ENCODE measurements at places on chromosomes 2 and 18. TPM values are rescaled to one million over a fixed set of nuclear protein-coding genes. Genes with fewer than 3 reads are reported as not detected.
A peak's percentile ranks its signal among the peaks of the same experiment; 100 is the strongest.

The CCNYL1 gene
- total RNA-seq, result 5.1 TPM

The SPATS2L gene
- 36.8 TPM for total RNA-seq

The ICOS gene
- 196 TPM for total RNA-seq

The SFT2D3 gene
- 4.7 TPM for total RNA-seq

The SERPINB10 gene
- 1.5 TPM for total RNA-seq

The HOXD13 gene
- not detected for total RNA-seq

The MDH1B gene
- total RNA-seq, result 0.56 TPM

The CD302 gene
- total RNA-seq, result 0.88 TPM

The MAP3K19 gene
- total RNA-seq, result not detected

The NEU4 gene
- 1.4 TPM for total RNA-seq

The AGAP1 gene
- total RNA-seq, result 2.9 TPM

The CIB4 gene
- not detected for total RNA-seq

The KCNG3 gene
- total RNA-seq, result 0.22 TPM

The FAM110C gene
- 2.0 TPM for total RNA-seq

The UCN gene
- 4.9 TPM for total RNA-seq

The CABLES1 gene
- total RNA-seq, result 5.5 TPM

The LBH gene
- 129 TPM for total RNA-seq

The TDRD15 gene
- not detected for total RNA-seq

The VAPA gene
- total RNA-seq, result 197 TPM

The CRYGC gene
- not detected for total RNA-seq

GRCh38 chr2:55957142-55957541, 33.6 kb upstream of the EFEMP1 start:
- H3K27me3 ChIP-seq, result peaks cover 8% of the 10 kb centered on the region
- H3K36me3 ChIP-seq, result no peaks in the 10 kb centered on the region
- no peaks in the 10 kb centered on the region for H3K4me1 ChIP-seq
- H3K27ac ChIP-seq, result no peak overlapping the region
- no peak for DNase-seq

- H3K27ac ChIP-seq, result no peak overlapping the region
- H3K36me3 ChIP-seq, result no peaks in the 10 kb centered on the region
- DNase-seq, result no peak
- H3K4me3 ChIP-seq, result no peak overlapping the region
- H3K4me1 ChIP-seq, result no peaks in the 10 kb centered on the region
Measured at GRCh38 chr2:205435970-205436369, 246.3 kb upstream of the NRP2 start.

- no peak for DNase-seq
- H3K36me3 ChIP-seq, result no peaks in the 10 kb centered on the region
- H3K4me1 ChIP-seq, result peaks cover 11% of the 10 kb centered on the region
Measured at GRCh38 chr2:217436386-217436785, 566.4 kb downstream of the TNS1 start.

DNA sequence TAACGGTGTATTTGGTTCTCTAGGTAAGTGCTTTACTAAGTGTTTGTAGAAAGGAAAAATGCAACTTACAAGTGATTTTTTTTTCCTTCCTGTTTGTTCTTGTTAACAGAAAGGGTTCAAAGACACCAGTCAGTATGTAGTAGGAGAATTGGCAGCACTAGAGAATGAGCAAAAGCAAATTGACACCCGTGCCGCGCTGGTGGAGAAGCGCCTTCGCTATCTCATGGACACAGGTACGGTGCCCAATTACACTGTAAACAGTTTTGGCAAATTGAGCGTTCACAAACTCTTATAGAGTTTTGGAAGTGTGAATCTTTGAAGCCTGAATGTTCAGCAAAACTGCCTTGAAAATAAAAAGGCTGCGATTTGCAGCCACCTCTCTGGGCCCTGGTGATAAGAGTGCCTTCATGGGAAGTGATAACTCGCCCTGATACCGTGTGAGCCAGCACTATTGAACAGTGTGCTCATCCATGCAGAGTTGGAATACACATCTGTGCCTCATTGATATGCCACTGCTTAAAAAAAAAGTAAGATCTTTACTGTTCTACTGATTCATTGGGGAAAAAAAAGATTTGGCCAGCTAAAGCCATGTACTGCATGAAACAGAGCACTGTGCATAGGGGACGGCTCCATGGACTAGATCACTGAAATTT, 54.0 kb upstream of the OTX1 start:
- no peaks in the 10 kb centered on the region for H3K4me1 ChIP-seq
- H3K36me3 ChIP-seq, result peaks cover under 1% of the 10 kb centered on the region
- DNase-seq, result no peak
- no peak overlapping the region for H3K27ac ChIP-seq

GRCh38 chr2:7191932-7192331, 274.7 kb downstream of the RNF144A start:
- peaks cover 16% of the 10 kb centered on the region for H3K4me1 ChIP-seq
- H3K27ac ChIP-seq, result no peak overlapping the region
- no peaks in the 10 kb centered on the region for H3K27me3 ChIP-seq
- no peak for DNase-seq
- H3K36me3 ChIP-seq, result no peaks in the 10 kb centered on the region
- H3K4me3 ChIP-seq, result no peak overlapping the region

DNA sequence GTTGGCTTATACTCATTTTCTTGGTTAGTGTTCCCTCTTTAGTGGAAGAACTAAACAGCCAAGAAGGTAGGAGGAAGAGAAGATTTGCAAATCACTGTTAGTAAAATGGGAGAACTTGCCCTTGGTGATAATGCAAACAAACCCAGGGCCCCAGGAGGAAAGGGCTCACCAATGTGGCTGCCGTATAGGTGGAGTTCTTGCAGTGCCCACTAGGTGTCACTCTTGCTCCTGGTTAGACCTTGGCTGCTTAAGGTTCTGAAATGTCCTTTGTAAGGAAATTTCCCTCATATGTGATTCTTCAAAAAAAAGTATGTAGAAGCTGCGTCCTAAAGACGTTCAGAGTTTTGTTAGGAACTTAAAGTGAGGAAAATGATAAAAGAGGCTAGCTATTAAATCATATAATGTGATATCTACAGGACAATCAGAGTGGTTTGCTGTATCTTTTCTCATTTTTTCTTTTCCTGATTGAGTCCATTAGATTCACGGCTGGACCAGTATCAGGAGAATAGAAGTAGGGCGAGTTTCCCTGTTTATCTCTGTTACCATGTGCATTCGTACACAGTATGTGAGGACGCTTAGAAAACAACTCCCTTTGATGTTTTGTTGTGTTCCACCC, 48.6 kb downstream of the RPIA start:
- H3K27me3 ChIP-seq, result no peaks in the 10 kb centered on the region
- DNase-seq, result peak; percentile 72
- no peak overlapping the region for H3K4me3 ChIP-seq
- peaks cover 17% of the 10 kb centered on the region for H3K36me3 ChIP-seq
- peaks cover 27% of the 10 kb centered on the region for H3K4me1 ChIP-seq

DNA sequence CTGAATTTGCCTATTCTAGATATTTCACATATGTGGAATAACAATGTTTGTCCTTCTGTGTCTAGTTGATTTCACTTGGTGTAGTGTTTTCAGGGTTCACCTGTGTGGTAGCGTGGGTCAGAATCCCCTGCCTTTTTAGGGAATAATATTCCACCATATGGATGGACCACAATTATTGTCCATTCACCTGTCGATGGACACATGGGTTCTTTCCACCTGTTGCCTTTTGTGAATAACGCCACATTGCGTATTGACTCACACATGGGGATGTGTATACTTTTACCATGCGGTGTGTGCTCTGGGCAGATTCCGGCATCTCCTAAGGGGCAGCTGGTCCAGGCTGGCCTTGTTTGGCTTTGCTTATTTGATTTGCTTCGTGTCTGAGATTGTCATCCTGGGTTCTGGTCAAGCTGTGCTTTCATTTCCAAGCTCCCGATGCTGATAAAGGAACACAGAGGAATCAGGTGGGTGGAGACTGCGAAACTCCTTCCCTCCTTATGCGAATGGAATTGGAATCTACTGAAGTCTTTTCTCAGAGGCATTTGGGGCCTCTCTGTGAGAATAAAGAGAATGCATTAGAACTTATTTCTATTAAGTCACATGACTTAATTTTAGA, 18.9 kb upstream of the ALLC start:
- no peaks in the 10 kb centered on the region for H3K4me1 ChIP-seq
- no peak overlapping the region for H3K27ac ChIP-seq
- no peaks in the 10 kb centered on the region for H3K36me3 ChIP-seq
- no peaks in the 10 kb centered on the region for H3K27me3 ChIP-seq
- no peak overlapping the region for H3K4me3 ChIP-seq

- peaks cover 30% of the 10 kb centered on the region for H3K4me1 ChIP-seq
- no peaks in the 10 kb centered on the region for H3K27me3 ChIP-seq
- no peak overlapping the region for H3K4me3 ChIP-seq
Measured at GRCh38 chr18:62085756-62086155, 101.1 kb downstream of the PIGN start.

- peaks cover 5% of the 10 kb centered on the region for H3K4me1 ChIP-seq
- H3K36me3 ChIP-seq, result no peaks in the 10 kb centered on the region
- peaks cover 5% of the 10 kb centered on the region for H3K27me3 ChIP-seq
- no peak overlapping the region for H3K27ac ChIP-seq
- DNase-seq, result peak; percentile 15
Measured at GRCh38 chr2:182666674-182667314, 49.3 kb upstream of the DNAJC10 start.

- DNase-seq, result no peak
- H3K36me3 ChIP-seq, result no peaks in the 10 kb centered on the region
- H3K4me3 ChIP-seq, result no peak overlapping the region
- H3K27me3 ChIP-seq, result no peaks in the 10 kb centered on the region
- H3K27ac ChIP-seq, result no peak overlapping the region
Measured at GRCh38 chr2:121577381-121577780, 46.7 kb downstream of the RNU4ATAC start.

- H3K4me3 ChIP-seq, result peak overlapping the region; percentile 86
- H3K4me1 ChIP-seq, result peaks cover 21% of the 10 kb centered on the region
- H3K27me3 ChIP-seq, result no peaks in the 10 kb centered on the region
- DNase-seq, result peak; percentile 17
- H3K27ac ChIP-seq, result peak overlapping the region; percentile 4
Measured at GRCh38 chr18:55477499-55477859, 110.5 kb downstream of the TCF4 start.

- no peaks in the 10 kb centered on the region for H3K4me1 ChIP-seq
- no peaks in the 10 kb centered on the region for H3K36me3 ChIP-seq
- H3K27ac ChIP-seq, result no peak overlapping the region
- no peak for DNase-seq
- no peak overlapping the region for H3K4me3 ChIP-seq
- H3K27me3 ChIP-seq, result no peaks in the 10 kb centered on the region
Measured at GRCh38 chr2:101509499-101510284, 34.8 kb upstream of the RFX8 start.

GRCh38 chr18:55221622-55222021, 262.4 kb upstream of the CCDC68 start:
- no peaks in the 10 kb centered on the region for H3K36me3 ChIP-seq
- H3K4me1 ChIP-seq, result no peaks in the 10 kb centered on the region
- H3K4me3 ChIP-seq, result no peak overlapping the region
- DNase-seq, result no peak
- H3K27ac ChIP-seq, result no peak overlapping the region

DNA sequence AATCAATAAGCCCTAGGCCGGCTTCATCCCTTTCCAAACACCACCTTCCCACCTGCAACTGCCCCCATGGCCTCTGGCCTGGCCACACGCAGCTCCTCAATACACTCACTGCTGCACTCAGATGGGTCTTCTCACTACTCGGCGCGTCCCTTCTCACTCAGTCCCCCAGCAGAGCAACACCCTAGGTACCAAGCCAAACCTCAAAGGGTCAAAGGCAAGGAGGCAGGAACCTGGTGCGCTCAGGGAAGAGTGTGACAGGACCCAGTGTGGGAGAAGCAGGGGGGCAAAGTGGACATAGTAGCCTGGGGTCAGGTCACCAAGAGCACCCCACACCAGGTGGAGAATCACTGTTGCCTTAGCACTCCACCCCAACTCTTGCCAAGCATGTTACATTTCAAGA, 90.6 kb downstream of the TTC32 start:
- no peaks in the 10 kb centered on the region for H3K36me3 ChIP-seq
- H3K27ac ChIP-seq, result no peak overlapping the region
- no peaks in the 10 kb centered on the region for H3K4me1 ChIP-seq
- peaks cover 13% of the 10 kb centered on the region for H3K27me3 ChIP-seq
- DNase-seq, result no peak
- H3K4me3 ChIP-seq, result no peak overlapping the region

DNA sequence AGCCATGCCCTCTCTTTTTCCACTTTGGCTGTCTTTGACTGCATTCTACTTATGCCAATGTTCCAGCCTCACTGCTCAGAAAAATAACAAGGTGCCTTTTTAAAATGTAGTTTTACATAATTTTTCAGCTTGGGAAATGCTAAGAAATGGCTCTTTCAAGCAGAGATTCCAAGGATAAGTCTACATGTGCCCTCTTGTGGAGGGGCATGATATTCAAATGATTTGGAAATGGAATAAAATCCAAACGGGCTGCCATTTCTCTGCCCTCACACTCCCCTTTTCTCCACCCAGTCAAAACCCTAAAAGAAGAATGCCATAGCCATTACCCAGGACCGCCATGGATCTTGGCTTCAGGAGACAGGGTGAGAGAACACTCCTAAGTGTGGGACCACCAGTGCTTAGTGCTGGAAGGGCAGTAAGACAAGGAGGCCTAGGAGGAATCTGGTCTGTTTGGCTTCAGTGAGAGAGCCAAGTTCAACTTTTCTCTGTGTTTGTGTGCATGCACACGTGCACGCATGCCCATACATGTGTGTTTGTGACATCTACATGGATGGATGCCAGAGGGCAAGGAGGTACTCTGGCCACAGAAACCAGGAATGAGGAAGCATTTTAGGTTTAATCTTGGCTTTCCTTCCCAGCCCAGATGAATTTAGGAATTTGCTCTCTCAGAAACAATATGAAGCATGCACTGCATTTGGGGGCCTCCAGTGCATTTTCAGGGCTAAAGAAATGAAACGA, 174.0 kb upstream of the SLC14A2 start:
- H3K27ac ChIP-seq, result no peak overlapping the region
- DNase-seq, result no peak
- no peak overlapping the region for H3K4me3 ChIP-seq
- H3K4me1 ChIP-seq, result no peaks in the 10 kb centered on the region

DNA sequence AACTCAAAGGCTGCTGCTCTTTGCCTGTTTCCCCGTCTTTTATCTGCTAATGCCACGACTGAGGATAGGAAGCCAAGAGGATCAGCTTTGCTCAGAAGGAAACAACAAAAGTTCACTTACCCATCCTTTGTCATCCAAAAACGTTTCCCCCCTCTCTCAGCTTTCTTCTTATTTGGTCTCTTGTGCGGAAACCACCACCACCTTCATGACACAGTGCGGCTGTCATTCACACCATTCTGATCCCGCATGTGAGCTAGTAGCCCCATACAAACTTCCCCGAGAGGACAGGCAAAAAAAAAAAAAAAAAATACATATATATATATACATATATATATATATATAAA, 656 bp downstream of the LRRTM4 start:
- H3K27ac ChIP-seq, result no peak overlapping the region
- H3K4me1 ChIP-seq, result no peaks in the 10 kb centered on the region
- no peak for DNase-seq
- H3K4me3 ChIP-seq, result no peak overlapping the region

GRCh38 chr2:121137571-121137970, 147.4 kb downstream of the TFCP2L1 start:
- H3K36me3 ChIP-seq, result no peaks in the 10 kb centered on the region
- H3K27me3 ChIP-seq, result peaks cover 9% of the 10 kb centered on the region

DNA sequence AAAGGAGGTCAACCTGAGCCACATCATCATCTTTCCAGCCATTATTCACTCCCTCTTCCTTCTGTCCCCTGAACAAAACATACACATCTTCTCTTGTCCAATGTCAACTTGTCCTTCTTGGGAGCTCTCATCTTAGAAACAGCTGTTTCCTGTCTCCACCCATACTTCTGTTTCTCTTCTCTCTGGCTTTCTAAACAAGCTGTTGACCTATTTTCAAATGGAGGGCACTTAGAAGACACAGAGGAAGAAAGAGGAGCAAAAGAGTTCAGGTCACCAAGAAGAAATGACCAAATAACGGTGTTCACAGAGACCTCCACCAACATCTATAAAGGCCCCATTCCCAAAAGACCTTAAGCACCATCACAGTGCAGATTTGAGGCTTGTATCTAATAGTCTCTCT, 355.9 kb upstream of the HNRNPA3 start:
- H3K27ac ChIP-seq, result no peak overlapping the region
- H3K27me3 ChIP-seq, result no peaks in the 10 kb centered on the region
- DNase-seq, result no peak
- peaks cover 3% of the 10 kb centered on the region for H3K36me3 ChIP-seq
- peaks cover 39% of the 10 kb centered on the region for H3K4me1 ChIP-seq
